COR-L47 (cell line): ENCODE measurements at places on chromosomes 7 and 10.

DNA sequence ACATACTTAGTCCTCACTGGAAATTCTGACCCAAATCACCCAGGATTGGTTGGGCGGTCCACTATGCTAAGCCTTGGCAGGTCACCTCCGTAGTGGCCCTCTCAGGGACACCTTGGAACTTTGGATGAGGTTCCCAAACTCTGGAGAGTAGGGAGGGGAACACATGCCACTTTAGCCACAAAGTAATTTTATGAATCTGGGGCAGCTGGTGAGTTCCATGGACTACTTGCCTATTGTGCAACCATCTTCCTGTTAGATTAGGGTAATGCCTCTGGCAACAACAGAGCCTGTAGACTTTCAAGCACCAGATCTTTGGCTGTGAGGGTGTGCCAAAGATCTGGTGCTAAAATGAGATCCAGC is 77.7 kb downstream of the ITGB8 start:
- DNase-seq, result no peak

GRCh38 chr7:147363101-147363500 is 1227.5 kb upstream of the C7orf33 start:
- no peak for DNase-seq

DNA sequence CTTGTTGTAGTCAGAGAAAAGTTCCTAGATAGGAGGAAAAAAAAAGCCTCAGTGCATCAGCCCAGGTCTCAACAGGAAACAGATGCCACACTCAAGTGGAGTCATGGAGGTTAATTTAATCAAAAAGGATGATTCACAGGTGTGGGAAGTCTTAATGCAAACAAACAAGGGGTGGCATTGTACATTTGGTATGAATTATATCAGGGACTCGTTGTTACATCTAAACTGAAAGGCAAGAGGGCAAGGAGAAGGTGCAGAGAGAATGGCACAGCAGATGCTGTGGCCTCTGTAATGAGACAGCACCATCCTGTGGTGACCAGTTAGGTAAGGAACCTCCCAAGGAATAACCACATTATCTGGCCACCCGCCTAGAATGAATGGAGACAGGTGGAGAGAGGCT is 133.7 kb downstream of the PTPRZ1 start:
- peak; percentile 22 for DNase-seq

GRCh38 chr10:93138113-93138870 is 64.6 kb downstream of the CYP26A1 start:
- no peak for DNase-seq

DNA sequence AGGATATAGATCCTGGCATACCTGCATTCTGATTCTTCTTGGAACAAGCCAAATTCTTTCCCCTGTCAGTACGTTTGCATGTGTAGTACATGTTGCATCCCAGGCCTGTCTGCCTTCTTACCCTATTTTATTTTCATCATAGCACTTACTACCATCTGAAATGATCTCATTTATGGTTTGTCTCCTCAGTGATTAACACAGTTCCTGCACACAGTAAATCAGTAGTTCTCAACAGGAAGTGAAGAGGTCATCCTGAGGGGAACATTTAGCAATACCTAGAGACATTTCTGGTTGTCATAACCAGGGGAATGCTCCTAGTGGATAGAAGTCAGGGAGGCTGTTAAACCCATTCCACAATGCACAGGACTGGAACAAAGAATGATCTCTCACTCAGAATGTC is 38.2 kb upstream of the SLC26A4 start:
- no peak for DNase-seq
